ENCODE measurements at places on chromosomes 2 and 18. TPM values are rescaled to one million over a fixed set of nuclear protein-coding genes. Genes with fewer than 3 reads are reported as not detected.

DNA sequence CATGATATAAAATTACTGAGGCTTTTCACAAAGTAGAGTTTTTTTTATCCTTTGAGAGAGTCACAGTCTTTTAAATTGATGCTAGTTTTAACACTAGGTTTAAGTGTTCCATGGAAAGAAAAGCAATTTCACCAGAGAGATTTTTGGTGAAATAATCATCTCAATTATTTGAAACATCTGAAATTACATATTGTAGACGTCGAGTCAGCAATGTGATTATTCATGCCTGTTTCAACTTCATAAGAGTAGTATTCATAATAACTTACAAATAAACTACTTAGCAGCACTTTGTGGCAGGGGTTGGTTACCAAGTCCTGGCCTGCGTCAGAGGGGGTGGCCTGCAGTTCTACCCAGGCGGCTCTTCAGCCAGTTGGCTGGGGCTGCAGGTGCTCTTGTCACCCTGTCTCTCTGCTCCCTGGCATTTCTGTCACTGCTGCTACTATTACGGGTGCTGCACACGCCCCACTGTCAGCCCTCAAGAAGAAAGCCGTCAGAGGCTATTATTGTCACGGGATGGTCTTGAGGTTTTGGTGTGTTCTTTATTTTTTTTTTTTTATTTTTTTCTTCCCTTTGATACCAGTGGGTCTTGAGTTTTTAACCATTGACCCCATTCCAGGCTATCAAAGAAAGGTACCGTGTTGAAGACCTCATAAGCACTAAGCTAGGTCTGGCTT lies 50.4 kb downstream of the MALT1 start:
- no peaks in the 10 kb centered on the region for H3K4me1 ChIP-seq
- H3K4me3 ChIP-seq, result no peak overlapping the region
- no peaks in the 10 kb centered on the region for H3K36me3 ChIP-seq
- H3K27me3 ChIP-seq, result no peaks in the 10 kb centered on the region

GRCh38 chr2:133624551-133624950 lies 56.3 kb upstream of the NCKAP5 start:
- no peaks in the 10 kb centered on the region for H3K4me1 ChIP-seq
- no peak overlapping the region for H3K27ac ChIP-seq
- no peaks in the 10 kb centered on the region for H3K36me3 ChIP-seq
- no peaks in the 10 kb centered on the region for H3K27me3 ChIP-seq

GRCh38 chr2:150883613-150883895 lies 378.1 kb downstream of the RBM43 start:
- no peak overlapping the region for H3K4me3 ChIP-seq
- DNase-seq, result no peak
- no peaks in the 10 kb centered on the region for H3K36me3 ChIP-seq
- no peak overlapping the region for H3K27ac ChIP-seq

GRCh38 chr2:140650825-140651224 lies 1480.0 kb downstream of the LRP1B start:
- peak overlapping the region; percentile 76 for H3K27ac ChIP-seq
- H3K36me3 ChIP-seq, result no peaks in the 10 kb centered on the region
- DNase-seq, result peak; percentile 81
- H3K4me3 ChIP-seq, result no peak overlapping the region

GRCh38 chr2:130169896-130170295 lies 11.5 kb downstream of the SMPD4 start:
- DNase-seq, result no peak
- peaks cover 19% of the 10 kb centered on the region for H3K36me3 ChIP-seq
- no peak overlapping the region for H3K27ac ChIP-seq
- no peaks in the 10 kb centered on the region for H3K4me1 ChIP-seq
- no peaks in the 10 kb centered on the region for H3K27me3 ChIP-seq
- no peak overlapping the region for H3K4me3 ChIP-seq

- H3K36me3 ChIP-seq, result no peaks in the 10 kb centered on the region
- H3K4me3 ChIP-seq, result no peak overlapping the region
- no peak overlapping the region for H3K27ac ChIP-seq
- no peak for DNase-seq
- no peaks in the 10 kb centered on the region for H3K4me1 ChIP-seq
Measured at GRCh38 chr2:221322741-221323140, 249.4 kb downstream of the EPHA4 start.

DNA sequence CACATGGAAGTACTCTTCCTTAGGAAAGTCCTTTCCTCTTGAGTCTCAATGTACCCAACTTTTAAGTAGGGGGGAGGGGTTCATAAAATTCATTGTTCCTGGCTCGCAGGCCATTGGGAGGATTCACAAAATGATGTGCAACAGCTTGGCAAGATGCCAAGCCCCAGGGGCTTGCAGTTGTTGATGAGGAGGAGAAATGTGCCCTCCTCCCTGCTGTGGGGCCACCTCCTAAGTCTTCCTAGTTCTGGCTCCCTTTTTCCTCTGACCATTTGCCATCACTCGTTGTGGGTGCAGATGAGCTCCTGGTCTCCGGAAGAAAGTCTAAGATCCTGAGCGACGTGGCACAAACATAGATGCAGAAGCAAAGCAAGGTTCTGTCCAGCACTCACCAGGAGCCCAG lies 435.4 kb downstream of the EIPR1 start:
- H3K36me3 ChIP-seq, result no peaks in the 10 kb centered on the region
- no peak for DNase-seq
- H3K27me3 ChIP-seq, result no peaks in the 10 kb centered on the region
- no peaks in the 10 kb centered on the region for H3K4me1 ChIP-seq
- H3K4me3 ChIP-seq, result no peak overlapping the region

DNA sequence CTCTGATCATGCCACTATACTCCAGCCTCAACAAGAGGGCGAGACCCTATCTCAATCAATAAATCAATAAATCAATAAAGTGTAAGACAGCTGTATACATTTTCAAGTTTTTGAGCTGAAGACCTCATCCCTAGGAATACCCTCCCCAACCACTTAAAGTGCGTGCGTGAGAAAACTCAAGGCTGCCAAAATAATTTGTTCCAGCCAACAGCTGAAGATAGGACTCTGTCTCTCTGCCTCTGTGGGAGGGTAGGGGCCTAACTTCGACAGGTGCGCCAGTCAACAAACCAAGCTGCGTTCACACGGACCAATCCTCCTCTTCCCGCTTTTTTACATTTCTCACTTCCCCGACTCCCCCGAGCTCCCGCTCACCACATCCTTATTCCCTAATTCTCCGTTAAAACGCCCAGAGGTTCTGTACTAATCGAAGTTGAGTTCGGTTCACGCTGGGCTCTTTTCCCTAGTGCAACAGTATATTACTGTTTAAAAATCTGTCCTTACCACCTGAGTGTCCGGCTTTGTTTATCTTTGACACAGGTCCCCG lies 618 bp downstream of the POLR2D start:
- no peak for DNase-seq
- H3K4me1 ChIP-seq, result peaks cover 14% of the 10 kb centered on the region
- no peaks in the 10 kb centered on the region for H3K27me3 ChIP-seq

DNA sequence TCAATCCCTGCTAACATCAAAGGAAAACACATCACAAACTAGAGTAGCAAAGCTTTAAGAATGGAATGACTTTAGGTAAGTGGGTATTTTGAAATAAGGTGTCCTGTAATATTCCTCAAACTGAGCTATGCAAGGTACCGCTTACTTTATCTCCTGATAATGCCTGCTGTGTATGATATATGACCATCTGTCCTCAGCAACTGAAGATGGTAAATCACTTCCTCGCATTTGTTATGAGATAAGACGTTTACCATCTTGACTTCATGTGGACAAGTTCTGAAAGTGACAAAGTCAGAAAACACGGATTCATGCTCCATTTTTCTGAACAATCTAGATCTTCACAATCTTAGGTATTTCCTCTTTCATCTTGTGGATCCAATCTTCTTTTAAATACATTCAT lies 49.3 kb upstream of the PTPRM start:
- H3K27ac ChIP-seq, result no peak overlapping the region
- H3K27me3 ChIP-seq, result peaks cover 86% of the 10 kb centered on the region
- no peak overlapping the region for H3K4me3 ChIP-seq

GRCh38 chr2:10833021-10833420 lies 20.4 kb upstream of the PDIA6 start:
- H3K4me3 ChIP-seq, result no peak overlapping the region
- H3K27ac ChIP-seq, result no peak overlapping the region
- peaks cover 6% of the 10 kb centered on the region for H3K27me3 ChIP-seq
- peaks cover 14% of the 10 kb centered on the region for H3K4me1 ChIP-seq
- no peaks in the 10 kb centered on the region for H3K36me3 ChIP-seq

- H3K27me3 ChIP-seq, result no peaks in the 10 kb centered on the region
- H3K36me3 ChIP-seq, result peaks cover 8% of the 10 kb centered on the region
- H3K27ac ChIP-seq, result no peak overlapping the region
- DNase-seq, result no peak
- H3K4me3 ChIP-seq, result no peak overlapping the region
- peaks cover 26% of the 10 kb centered on the region for H3K4me1 ChIP-seq
Measured at GRCh38 chr2:218720048-218721041, 9.7 kb downstream of the TTLL4 start.

DNA sequence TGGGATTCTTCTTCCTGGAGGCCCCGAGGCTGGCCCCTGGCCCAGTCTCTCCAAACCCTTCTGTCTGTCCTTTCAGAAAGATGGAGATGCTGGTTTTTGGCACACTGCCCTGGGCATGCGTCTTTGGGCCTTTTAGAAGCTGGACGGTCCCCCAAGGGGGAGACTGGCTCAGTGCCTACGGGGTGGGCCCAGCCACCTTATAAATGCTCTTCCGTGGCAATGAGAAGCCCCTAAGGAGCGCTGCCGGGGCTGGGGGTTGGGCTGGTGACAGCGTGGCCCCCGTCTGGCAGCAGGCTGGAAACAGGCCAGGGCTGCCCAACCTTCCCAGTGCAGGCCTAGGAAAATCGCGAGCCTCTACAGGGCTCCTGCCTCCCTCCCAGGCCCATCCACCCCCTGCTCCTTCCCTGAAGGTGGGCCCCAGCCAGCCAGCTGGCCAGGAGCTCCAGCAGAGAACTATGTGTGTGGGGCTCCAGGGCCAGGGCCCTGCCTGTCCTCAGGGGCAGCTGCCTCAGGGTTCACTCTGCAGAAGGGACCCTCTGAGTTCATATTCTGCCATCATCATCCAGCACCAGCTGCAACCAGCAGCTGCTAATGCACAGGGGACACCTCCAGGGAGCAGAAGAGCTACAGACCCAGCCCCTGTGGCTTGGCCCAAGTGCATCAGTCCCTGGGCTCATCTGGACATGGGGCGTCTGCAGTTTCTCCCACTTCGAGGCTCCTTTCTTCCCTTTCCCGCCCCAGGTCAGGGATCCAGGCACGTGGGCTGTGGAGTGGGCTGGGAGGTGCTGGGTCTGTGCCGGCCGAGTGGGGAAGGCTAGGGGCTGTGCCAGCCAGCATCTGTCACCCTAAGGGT lies 107.6 kb upstream of the OTOS start:
- H3K4me3 ChIP-seq, result no peak overlapping the region
- DNase-seq, result no peak
- no peaks in the 10 kb centered on the region for H3K36me3 ChIP-seq
- peaks cover 16% of the 10 kb centered on the region for H3K4me1 ChIP-seq

GRCh38 chr2:1567556-1568344 lies 154.5 kb downstream of the TPO start:
- H3K27ac ChIP-seq, result no peak overlapping the region
- no peaks in the 10 kb centered on the region for H3K27me3 ChIP-seq
- H3K36me3 ChIP-seq, result no peaks in the 10 kb centered on the region
- no peak overlapping the region for H3K4me3 ChIP-seq
- DNase-seq, result no peak

The NUP35 gene
- total RNA-seq, result 25.0 TPM

The CYS1 gene
- 0.15 TPM for total RNA-seq

The AQP12A gene
- not detected for total RNA-seq

The ANKRD30BL gene
- total RNA-seq, result not detected

The PARD3B gene
- 3.9 TPM for total RNA-seq

The TEKT4 gene
- not detected for total RNA-seq

The ANKRD23 gene
- total RNA-seq, result 8.2 TPM

All from PC-3 (cell line).